Esophagus squamous epithelium (tissue), 5 donors: ENCODE measurements at places on chromosomes 6 and 20.

DNA sequence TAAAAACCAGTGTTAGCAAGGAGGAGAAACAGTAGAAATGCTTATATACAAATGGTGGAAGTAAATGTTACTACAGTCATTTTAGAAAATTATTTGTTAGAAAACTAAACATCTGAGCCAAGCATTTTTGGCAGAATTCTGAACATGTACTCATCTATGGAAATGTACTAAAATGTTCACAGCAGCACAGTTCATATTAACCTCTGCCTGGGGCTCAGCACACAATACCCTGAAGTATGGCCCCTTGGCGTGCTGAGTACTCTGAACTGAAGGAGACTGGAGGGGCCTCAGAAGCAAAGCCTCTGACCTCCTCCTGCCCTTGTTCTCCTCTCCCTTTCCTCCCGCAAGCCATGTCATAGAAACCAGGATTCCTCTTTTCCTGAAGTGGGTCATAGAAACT lies 66.2 kb upstream of the RALGAPA2 start:
- DNase-seq, result no peak

- no peak for DNase-seq
Measured at GRCh38 chr6:162387718-162388382, 339.7 kb downstream of the PRKN start.

GRCh38 chr6:76043690-76044089 lies 28.8 kb downstream of the IMPG1 start:
- DNase-seq, result no peak

GRCh38 chr20:37389844-37390275 lies 43.9 kb downstream of the SRC start:
- no peak for DNase-seq

- no peak for DNase-seq
Measured at GRCh38 chr6:47278545-47278944, 31.2 kb downstream of the TNFRSF21 start.

DNA sequence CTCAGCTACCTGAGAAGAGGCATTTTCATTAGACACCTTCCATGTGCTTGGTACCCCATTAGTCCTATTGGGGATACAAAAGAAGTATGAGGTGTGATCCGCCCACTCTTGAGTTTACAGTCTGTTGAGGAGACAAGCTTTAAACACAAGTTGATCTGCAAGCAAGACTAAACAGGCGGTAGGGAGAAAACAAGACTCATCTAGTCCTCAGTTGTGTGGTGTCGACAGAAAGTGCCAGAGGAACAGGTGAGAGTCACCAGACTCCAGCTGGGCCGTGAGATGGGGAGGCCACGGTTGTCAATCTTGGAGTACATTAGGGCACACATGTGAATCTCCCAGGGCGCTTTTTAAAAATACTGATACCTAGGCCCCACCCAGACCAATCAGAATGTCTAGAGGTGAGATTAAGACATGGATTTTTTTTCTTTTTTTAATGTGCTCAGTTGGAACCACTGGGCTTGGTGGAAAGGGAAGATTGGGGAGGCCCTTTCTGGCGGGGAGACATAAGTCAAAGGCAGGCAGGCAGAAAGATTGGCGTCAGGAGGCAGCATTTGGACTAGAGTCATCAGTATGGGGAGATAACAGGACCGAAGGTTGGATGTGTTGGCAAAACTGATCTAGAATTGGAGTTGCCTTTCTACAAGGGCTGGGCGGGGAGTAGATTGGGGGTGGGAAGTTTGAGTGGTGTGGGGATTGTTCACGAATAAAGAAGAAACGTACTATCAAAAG lies 10.4 kb downstream of the E2F3 start:
- DNase-seq, result no peak

DNA sequence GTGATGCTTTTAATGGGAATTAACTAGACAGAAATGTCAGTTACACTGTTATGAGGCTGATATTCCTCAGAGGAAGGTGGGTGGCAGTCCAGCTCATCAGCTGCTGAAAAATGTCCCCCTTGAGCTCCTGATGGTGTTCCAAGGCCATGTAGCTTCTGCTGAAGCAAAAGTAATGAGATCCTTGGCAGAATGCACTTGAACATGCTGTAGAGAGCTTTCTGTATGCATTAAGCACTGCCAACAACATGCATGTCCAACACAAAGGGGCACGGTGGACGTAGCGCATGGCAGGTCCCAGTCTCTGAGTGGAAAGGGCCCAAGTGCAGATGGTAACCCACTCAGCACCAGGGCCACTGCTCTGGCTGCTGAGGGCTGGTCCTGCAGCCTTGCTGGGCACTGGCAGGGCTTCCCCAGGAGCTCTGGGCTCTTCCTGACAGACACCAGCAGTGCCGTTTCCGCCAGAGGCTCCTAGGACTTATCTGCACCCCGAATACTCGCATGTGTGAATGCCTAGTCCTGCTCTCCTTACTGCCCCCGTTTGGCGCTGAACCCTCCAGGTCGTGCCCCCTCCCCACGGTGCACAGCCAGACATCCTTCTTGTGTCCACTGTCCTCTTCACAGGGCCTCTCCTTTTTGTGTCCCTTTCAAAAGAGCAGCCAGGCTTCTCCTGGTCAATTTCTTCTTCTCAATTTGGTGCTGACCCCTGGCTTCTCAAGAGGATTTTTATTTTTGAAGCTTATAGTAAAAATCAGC lies 18.6 kb upstream of the SYNDIG1 start:
- no peak for DNase-seq

GRCh38 chr6:32581315-32582095 lies 8.1 kb downstream of the HLA-DRB1 start:
- no peak for DNase-seq

GRCh38 chr6:135624402-135625295 lies 127.1 kb upstream of the AHI1 start:
- no peak for DNase-seq

DNA sequence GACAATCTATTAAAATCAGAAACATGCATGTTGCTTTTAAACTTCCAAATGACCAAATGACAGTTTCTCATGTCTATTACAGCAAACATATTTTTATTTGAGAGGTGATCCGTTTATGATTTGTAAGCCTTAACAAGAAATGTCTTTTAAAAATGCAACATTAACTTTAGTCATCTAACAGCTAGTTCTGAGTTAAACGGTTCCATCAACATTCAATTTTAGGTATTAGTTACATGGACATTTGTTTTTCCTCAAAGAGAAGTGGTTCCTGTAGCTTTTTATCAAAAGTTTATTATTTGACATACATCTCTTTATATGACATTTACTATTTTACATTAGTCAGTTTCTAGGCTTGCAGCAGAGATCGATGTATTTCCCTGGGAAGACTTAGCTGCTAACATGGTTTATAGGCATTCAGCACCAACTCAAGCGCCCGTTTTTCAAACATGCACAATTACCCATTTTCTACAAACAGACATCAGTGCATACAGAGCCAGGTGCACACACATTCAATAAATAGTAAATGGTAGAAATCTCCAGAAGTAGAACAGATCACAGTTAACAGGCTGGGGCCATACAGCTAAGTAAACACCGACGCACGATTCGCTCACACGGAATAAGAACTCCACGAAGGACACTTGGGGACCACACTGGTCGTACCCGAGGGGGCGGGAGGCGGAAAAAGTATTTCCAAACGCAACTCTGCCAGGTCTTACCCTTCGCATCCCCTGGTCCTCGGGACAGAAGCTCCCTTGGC lies 882 bp downstream of the CNR1 start:
- no peak for DNase-seq

- DNase-seq, result no peak
Measured at GRCh38 chr6:45965792-45966191, 49.9 kb downstream of the CLIC5 start.

DNA sequence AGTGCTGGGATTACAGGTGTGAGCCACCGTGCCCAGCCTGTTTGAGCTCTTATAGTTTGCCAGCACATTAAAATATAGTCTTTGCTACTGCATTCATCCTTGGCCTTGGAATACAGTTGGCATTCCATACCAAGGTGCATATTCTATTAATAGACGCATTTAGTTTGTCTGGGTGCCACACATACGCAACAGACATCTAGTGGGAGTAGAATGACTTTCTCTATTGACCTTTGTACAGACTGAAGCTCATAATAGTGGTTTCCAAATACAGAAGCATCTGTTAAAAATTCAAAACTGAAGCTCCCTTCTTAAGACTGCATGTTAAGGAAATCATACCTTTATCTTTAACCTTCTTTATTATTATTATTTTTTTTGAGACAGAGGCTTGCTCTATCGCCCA lies 46.7 kb upstream of the FNDC1 start:
- DNase-seq, result no peak

DNA sequence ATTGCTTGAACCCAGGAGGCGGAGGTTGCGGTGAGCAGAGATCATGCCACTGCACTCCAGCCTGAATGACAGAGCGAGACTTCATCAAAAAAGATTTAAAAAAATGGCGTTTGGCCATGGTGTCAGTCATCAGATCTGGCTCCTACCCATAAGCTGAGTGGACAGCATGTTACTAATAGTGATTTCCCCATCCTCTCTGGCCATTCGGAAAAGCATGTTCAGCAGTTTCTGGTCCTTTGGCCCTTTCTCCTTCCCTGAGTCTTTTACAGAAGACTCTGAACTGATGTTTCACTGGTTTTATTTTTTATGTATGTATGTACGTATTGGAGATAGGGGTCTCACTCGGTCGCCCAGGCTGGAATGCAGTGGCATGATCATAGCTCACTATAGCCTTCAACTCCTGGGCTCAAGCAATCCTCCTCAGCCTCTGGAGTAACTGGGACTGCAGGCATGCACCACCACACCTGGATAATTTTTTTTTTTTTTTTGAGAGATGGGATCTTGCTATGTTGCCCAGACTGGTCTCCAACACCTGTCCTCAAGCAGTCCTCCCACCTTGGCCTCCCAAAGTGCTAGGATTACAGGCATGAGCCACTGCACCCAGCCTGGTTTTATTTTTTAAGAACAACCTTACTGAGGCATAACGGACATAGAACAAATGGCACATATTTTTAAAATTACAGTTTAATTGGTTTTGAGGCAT lies 84.2 kb upstream of the CNKSR3 start:
- DNase-seq, result no peak

DNA sequence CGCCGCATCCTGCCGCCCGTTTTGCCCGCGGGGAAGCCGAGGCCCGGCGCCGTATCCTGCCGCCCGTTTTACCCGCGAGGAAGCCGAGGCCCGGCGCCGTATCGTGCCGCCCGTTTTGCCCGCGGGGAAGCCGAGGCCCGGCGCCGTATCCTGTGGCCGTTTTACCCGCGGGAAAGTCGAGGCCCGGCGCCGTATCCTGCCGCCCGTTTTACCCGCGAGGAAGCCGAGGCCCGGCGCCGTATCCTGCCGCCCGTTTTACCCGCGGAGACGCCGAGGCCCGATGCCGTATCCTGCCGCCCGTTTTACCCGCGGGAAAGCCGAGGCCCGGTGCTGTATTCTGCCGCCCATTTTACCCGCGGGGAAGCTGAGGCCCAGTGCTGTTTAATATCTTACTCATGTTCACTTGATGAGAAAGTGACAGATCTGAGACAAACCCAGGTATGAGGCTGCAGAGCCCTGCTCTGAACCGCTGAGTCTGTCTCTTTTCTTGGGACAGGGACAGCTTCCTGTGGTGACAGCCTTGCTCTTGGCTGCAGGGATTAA lies 129.4 kb downstream of the CDH26 start:
- DNase-seq, result no peak

DNA sequence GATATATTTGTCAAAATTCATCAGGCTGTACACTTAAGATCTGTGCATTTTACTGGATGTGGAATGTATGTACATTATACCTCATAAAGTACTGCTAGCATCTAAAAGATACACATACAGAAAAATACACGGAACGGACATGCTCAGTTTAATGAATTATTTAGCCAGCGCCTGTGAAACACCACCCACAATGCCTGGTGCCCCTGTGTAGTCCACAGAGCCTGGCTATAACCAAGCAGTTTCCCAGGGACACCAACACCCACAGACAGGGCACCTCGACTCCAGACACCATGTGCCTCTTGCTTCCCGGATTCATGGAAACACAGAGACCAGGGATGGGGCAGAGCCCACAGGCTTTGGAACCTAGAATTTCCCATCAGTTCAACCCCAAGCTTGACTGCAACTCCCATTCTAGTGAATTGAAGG lies 17.4 kb upstream of the ARMC12 start:
- DNase-seq, result no peak

DNA sequence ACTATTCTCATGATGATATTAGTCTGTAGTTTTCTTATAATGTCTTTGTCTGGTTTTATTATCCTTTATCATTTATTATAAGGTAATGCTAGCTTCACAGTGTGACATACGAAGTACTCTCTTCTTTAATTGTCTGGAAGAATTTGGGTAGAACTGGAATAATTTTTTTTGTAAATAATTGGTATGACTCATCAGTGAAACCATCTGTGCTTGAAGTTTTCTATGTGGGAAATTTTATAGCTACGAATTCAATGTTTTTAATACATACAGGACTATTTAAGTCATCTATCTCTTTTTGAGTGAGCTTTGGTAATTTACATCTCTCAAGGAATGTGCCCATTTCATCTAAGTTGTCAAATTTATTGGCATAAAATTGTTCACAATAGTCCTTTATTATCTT lies 86.3 kb downstream of the SOD2 start:
- DNase-seq, result no peak

DNA sequence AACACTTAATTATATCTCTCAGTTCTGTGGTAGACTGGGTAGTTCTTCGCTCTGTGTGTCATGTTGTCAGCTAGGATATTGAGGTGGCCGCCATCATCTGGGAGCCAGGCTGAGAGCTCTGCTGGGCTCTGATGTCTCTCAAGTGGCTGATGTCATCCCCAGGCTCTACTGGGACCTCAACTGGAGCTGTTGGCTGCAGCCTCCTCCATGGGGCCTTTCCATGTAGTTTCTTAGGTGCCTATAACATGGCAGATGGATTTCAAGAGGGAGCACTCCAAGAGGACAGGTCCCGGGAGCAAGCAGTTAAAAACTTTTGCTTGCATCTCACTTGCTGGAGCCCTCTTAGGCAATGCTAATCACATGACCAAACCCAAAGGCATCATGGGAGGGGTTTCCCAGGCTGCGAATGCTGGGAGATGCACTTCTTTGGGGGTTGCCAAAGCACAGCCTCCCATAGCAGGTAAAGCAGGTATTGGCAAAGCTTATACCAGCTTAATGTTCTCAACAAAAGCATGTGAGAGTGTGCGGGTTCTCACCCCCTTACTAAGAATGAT lies 129.8 kb downstream of the TMEM242 start:
- DNase-seq, result no peak

GRCh38 chr20:62360854-62361798 lies 6.0 kb downstream of the LAMA5 start:
- DNase-seq, result no peak

- DNase-seq, result no peak
Measured at GRCh38 chr6:43076464-43077332, 584 bp downstream of the PTK7 start.
